ENCODE measurements at places on chromosomes 5 and 9.

DNA sequence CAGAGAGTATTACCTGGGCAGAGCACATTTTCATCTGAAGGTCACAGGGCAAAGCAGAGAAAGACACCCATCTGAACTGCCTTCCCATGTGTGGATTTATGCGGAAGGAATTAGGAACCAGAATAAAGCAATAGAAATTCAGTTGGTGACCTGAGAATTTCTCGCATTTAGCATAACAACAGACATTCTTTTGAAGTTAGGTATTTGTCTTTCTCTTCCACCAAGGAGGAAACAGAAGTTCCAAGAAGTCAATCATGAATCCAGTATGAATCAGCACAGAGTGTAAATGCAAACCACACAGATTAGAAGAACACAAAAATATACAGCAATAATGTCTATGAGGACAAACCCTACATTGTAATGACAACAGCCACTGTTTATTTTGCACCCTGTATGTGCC, 515.2 kb upstream of the BRINP1 start:
- no peak for DNase-seq

DNA sequence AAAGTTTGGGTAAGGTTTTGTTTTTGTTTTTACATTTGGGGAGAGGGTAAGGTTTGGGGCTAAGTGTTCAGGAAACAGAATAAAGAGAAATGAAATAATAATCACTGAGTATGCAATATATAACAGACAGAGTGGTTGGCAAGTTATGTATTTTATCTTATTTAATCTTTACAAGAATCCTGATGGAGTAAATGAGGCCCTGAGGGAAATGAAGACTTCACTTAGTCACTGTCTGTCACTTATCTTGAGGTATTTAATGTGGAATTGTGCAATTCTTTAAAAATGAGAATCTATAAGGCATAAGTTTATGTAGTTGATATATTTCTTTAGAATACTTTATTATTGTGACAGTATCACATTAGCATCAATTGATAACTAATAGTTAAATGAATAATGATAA, 48.1 kb downstream of the TEK start:
- no peak for DNase-seq

- no peak for DNase-seq
These were observed 80.2 kb downstream of the PJA2 start for GRCh38 chr5:109329333-109330237.

DNA sequence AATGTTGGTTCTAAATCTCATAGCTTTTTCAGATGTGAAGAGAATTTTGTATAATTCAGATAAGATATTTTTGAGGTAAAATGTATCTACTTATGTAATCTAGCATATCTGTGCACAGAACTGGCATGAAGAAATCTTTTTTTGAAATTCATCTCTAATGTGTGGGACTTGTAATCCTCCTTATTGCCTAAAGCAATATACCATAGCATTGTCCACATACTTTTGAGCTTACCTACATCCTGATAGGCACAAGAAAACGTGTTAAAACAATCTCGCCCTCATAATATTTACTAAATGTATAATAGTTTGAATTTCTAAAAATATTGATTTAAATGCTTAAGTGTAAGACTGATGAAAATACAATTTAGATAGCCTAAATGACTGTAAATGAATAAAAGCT, 1686.5 kb upstream of the ACO1 start:
- DNase-seq, result no peak

- no peak for DNase-seq
These were observed 29.4 kb downstream of the NUTM2F start for GRCh38 chr9:94298949-94299599.

GRCh38 chr9:69054989-69055388, 19.4 kb downstream of the FXN start:
- no peak for DNase-seq

DNA sequence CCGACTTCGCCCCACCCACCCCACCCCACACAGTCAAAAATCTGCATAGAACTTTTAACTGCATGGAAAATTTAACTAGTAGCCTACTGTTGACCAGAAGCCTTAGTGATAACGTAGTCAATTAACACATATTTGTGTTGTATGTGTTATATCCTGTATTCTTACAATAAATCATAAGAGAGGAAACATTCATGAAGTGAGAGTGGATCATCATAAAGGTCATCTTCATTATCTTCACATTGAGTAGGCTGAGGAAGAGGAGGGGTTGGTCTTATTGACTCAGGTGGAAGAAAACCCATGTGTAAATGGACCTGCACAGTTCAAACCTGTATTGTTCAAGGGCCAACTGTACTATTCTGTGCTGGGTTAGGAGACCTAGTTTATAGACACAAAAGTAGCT, 31.4 kb downstream of the XPA start:
- DNase-seq, result no peak

GRCh38 chr5:93130624-93131490, 450.2 kb downstream of the NR2F1-AS1 start:
- no peak for DNase-seq

GRCh38 chr5:98836175-98836574, 62.7 kb downstream of the RGMB start:
- DNase-seq, result no peak

DNA sequence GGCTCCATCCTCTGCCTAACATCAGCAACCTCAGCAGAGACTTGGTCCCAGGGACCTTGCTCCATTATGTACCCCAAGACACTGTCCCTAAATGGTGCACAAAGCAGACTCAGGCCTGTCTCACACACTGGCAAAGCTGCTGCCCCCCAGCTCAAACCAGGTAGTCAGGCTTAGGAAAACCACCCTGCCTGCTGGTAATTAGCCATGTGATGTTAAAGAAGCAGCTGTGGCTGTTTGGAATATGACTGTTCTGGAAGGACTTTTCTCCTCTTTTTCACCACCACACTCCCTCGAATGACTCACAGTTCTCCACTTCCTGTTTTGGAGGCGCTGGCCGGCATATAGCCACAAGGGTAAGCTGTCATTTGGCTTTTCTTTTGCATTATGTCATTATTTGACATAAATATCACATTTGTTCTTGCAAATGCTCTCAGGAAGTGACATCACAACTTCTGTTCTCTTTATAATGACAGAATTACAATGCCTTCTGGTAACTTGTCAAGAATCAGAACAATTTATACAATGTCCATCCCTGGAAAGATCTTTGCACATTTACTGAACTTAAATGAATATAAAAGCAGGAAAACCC, 113.9 kb downstream of the SUSD1 start:
- peak; percentile 71 for DNase-seq

GRCh38 chr9:115207003-115207836, 89.3 kb upstream of the TNC start:
- DNase-seq, result peak; percentile 39

DNA sequence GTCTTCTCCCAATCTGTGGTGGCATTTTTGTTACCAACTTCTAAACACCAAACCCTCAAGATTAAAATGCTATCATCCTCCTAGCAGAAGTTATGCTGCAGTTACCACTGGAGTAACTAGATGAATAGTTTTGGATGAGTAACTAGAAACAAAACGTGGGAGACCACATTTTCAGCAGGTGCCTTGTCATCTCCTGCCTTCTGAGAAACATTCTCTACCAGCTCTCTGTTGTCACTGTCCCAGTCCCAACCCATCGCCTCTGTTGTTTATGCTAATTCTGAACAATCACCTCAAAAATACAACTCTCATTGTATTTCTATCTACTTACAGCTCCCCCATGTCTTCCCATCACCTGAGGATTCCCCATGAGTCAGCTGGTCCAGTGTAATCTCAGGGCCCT, 652.5 kb upstream of the ADAMTS16 start:
- no peak for DNase-seq

DNA sequence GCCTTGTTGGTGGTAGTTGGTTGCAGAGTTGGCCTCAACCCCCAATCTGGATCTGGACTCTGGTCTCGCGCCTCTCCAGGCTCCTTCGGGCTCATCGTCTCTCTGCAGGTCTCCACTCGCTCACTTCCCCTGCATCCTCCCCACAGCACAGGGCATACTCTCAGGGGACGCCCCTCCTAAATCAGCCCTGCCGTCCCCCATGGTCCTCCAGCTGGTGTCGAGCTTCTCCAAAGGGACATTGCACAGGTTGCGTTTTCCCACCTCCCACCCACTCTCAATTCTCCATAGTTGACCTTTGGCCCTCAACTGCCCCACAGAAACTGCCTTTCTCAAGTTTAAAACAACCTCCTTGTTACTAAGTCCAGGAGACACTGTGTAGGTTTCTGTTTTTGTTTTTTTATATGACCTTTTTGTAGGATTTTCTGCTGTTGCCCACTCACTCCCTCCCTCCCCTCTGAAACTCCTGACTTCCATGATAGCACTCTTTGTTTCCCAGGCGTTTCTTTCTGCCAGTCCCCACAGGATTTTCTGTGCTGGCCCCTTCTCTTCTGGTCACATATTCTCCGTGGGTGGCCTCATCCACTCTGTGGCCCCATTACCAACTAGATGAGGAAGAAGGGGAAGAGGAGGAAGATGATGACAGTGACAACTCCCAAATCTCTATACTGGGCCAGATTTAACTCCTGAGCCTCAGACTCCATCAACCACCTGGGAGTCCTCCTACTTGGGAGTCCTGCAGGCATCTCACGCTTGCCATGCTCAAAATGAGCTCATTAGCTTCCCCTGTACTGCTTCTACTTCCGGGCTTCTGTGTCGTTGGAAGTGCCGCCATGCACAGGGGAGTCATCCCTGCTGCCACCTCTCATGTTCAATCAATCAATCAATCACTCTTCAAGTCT, 50.3 kb downstream of the ALG2 start:
- DNase-seq, result no peak

- DNase-seq, result no peak
These were observed 162.8 kb downstream of the FAM174A start for GRCh38 chr5:100697970-100698369.

DNA sequence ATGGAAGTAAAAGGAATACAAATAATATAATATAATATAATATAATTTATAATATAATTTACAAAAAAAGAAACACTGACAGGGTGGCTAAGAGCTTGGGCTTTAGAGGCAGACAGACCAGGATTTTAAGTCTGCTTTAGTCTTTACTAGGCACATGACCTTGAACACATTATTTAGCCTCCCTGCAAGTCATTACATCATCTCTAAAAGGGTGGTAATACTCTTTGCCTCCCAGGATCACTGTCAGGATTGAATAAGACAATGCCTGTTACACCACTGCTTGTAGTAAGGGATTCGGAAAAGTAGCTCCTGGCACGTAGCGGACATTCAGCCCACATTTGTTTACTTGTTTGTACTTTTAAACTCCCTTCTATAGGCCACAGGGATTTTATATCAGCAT, 199.8 kb downstream of the GRIA1 start:
- no peak for DNase-seq

GRCh38 chr9:108684288-108685025, 171.3 kb downstream of the ACTL7B start:
- no peak for DNase-seq

- DNase-seq, result no peak
These were observed 37.7 kb downstream of the UBAP2 start for GRCh38 chr9:34010979-34011378.

- peak; percentile 84 for DNase-seq
These were observed 10.2 kb downstream of the HAND1 start for GRCh38 chr5:154467655-154468354.

GRCh38 chr5:80798166-80798565, 143.4 kb upstream of the DHFR start:
- no peak for DNase-seq

GRCh38 chr5:172853355-172853975, 19.4 kb downstream of the ERGIC1 start:
- no peak for DNase-seq

GRCh38 chr5:103522586-103522985, 40.0 kb downstream of the NUDT12 start:
- DNase-seq, result no peak

DNA sequence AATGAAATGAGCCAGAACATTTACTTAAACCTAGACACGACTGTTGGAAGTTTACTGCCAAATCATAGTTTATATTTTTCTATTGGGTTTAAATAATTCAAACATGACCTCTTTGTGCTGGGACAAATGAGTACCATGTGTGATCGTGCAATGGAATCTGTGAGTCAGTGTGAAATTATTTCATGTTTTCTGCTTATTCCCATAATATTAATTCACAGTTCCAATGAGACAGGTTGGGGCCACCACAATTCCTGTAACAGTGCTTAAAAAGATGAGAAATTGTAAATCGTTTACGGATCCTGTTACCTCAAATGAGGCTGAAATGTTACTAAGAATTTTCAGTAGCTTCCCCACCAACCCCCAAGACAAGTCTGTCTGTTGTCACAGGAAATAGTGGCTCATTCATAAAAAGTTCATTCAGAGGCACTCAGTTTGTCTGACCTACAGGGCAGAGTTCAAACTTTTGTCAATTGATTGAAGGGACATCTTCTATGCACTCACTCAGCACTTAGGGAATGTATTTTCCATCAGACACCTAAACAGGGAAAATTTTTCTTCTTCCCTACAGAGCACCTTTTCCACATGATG, 563.9 kb upstream of the ADAMTS16 start:
- no peak for DNase-seq

DNA sequence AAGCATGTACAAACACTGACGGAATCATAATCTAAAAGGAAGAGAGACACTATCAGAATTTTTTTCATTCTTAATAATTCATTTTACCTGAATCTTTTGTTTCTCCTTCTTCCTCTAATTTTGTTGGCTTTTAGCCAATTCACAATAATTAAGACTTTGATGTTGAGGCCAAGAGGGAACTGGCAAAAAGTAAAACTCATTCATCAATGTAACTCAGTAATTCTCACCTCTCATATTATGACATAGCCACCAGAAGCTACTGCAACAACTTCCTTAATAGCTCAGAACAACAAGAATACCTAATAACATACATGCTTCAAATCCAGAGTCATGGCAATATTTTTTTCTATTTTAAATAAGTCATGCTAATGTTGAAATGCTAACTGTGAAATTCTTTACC, 64.5 kb downstream of the MCTP1 start:
- DNase-seq, result no peak

DNA sequence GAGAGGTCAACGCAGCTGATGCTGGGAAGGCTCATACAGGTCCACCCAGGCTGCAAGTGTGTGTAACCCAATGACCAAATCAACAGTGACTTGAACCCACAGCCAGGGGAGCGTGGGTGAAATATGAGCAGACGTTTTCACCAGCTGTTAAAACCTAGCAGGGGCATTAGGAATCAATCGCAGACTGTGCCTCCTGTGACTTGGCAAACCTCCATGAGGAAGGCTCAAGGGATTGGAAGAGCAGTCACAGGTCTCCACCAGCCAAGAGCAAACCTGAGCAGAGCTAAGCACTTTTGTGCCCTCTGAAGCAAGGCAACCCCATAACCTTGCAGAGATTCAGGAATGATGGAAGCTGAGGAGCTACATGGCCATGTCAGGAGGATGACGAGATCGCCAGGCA, 25.5 kb downstream of the INSYN2B start:
- DNase-seq, result no peak

GRCh38 chr9:127783111-127784008, 2.5 kb upstream of the CDK9 start:
- peak; percentile 88 for DNase-seq

- peak; percentile 76 for DNase-seq
These were observed 8.6 kb downstream of the ITK start for GRCh38 chr5:157189223-157189622.

- DNase-seq, result no peak
These were observed 21.9 kb downstream of the PRRX2 start for GRCh38 chr9:129687391-129687790.
